ENCODE measurements at places on chromosomes 1 and 21.

DNA sequence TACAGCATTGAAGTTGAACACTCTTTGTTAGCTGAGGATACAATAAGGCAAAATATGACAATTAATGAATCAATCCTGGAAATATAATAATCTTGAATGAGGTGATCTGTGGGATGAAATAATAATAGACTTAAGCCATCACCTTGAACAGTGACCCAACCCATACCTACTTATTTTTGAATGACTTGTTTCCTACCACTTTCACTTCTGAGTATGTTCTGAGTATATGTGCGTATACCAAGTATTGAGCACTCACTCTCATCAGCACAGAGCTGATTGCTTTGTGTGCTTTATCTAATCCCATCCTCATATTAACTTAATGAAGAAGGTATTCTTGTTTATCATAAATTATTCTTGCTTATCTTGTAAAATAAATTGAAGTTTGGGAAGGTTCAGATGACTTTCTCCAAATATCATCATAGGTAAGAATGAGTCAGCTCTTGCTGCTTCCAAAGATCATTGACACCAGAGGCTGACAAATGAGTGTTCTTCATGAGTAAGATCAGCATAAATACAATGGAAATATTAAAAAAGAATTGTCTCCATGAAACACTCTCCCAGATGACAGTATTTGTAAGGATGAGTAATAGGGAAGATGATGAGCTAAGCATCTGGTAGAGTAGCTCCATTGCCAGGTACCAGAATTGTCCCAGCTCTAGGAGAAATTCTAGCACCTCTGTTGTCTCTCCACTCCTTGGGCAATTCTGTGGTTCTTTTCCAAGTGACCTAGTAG, 198.1 kb upstream of the KIAA0040 start:
- no peak for DNase-seq

- no peak for DNase-seq
These were observed 49.0 kb downstream of the KCNN3 start for GRCh38 chr1:154821083-154821482.

GRCh38 chr1:158095737-158096335, 84.9 kb upstream of the CD1D start:
- DNase-seq, result peak; percentile 15

GRCh38 chr1:64975127-64975526, 8.8 kb upstream of the JAK1 start:
- DNase-seq, result no peak

GRCh38 chr1:2372551-2373490, 18.5 kb downstream of the MORN1 start:
- DNase-seq, result no peak

DNA sequence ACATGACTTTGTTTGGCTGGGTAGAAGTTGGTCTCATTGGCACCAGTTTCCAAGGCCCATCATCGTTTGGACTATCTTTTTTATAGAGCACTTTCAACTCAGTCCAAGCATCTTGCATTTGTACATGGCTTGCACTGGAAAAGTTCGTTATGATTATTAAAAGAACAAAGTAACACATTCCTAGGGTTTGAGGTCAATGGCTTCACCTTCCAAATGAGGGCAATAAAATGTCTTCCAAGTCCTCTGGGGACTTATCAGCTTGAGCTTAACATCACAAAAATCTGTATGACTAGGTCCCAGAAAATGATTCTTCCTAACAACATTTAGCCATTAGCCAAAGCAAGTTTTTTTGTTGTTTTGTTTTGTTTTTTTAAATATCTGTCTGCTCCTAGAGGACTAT, 610.8 kb downstream of the LMO4 start:
- DNase-seq, result no peak

DNA sequence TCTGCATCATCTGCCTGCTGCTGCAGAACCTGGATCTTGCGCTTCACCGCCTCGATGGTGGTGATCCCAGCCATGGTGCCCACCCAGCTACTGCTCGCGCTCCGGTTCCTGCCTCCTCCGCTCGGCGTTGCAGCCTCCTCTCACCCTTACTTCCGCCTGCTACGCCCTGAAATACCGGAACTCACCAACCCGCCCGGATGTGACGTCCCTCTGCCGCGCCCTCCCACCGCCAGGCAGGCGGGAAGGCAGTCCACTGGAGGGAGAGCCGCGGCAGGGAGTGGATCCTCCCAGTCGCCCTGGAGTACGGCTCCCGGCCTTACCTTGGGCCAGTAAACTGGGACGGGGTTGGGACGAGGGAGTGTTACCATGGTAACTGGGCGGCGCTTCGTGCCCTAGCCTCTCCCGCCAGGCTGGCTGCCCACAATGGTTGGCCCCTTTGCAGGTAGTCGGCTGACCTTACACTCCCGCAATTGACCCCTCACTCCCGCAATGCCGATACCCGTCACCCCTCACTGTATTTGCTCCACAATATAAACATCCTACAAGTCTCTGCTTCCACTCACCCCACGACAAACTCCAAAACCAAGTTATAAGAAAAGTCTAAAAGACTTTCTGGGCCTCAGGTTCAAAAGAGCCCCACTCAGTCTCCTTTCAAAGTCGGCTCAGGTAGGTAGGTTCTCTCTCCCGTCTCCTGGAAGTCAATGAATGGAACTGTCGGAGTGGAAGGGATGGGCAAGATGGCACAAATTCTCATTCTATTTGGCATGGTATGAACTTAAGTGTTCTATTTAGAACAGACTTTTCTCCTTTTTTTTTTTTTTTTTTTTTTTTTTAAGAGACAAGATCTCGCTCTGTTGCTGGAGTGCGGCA, 8.6 kb downstream of the TPM3 start:
- peak; percentile 94 for DNase-seq

DNA sequence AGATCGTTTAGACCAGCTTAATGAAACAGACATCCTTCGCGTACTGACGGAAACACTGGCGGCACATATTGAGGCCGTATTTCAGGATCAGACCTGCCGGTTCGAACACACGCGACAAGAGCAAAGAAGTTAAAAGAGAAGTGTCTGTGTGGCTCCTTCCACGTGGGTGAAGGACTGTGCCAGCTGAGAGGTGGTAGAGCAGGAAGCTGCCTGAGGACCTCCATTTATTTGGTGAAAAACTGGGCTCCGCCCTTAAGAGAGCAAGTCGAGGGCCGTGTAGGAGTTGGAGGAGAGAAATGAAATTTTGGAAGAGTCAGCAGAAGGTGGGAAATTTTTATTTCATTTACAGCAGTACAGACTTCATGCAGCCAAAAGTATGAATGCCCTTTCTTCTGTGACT, 38.8 kb upstream of the ADORA3 start:
- DNase-seq, result no peak

DNA sequence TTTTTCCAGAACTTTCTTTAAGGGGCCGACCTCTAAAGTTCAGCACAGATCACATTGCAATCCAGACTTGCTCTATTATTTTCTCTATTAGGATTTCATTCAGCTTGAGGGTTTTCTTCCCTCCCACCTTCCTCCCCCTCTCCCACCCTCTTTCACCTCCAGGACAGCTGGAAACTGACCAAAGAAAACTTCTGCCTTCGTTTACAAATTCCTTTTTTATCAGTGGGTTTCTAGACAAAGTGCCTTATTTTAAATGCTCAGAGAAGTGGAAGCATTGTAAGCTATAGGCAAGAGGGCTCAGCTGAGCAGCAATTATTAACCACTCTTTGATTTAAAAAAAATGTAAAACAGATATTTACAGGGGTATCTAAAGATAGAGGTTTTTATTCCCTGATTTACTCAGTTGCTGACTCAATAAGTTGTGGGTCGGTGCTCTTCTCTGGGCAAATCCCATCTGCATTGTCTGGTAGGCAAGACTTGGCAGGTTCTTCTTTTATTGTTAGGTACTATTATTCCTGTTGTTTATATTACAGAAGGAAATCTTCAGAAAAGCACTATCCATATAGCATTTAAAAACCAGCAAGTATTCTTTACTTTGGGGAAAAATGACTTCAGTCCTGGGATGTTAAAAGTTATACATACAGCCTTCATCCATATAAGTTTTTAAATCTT, 277.0 kb upstream of the C1orf105 start:
- DNase-seq, result no peak

- DNase-seq, result no peak
These were observed 155.4 kb upstream of the KCND3 start for GRCh38 chr1:112144733-112145426.

DNA sequence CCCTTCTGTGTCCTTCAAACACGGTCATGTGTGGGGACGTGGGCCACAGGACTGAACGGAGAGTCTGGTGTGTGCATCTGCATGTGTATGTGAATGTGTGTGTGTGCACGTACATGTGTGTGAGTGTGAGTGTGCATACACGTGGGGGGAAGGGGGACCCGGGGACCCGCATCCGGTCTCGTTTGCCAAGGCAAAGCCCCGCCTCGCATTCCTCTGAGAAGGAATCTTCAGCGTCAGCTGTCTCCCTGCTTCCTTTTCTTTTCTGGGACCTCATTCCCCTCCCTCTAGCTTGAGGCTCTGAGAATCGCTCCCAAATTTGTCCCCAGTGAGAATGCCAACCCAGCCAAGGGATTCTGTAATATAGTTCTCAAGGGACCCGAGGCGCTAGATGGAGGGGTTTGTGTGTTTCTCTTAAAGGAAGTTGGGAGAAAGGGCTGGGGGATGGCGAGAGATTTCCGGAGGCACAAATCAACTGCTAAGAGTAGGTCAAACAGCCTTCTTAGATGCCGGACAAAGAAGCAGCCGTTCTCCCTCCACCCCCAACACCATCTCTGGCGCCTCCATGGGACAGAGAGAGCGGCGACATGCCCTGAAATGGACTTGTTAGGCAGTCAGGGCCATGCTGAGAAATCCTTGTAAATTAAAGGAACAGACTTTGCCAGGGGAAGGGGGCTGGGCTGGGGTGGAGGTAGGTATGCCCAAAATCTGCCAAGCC, 6.6 kb downstream of the IFFO2 start:
- DNase-seq, result no peak

GRCh38 chr1:41752514-41753170, 166.1 kb downstream of the HIVEP3 start:
- DNase-seq, result no peak

- DNase-seq, result no peak
These were observed 350.8 kb downstream of the PTPRU start for GRCh38 chr1:29586991-29587745.

DNA sequence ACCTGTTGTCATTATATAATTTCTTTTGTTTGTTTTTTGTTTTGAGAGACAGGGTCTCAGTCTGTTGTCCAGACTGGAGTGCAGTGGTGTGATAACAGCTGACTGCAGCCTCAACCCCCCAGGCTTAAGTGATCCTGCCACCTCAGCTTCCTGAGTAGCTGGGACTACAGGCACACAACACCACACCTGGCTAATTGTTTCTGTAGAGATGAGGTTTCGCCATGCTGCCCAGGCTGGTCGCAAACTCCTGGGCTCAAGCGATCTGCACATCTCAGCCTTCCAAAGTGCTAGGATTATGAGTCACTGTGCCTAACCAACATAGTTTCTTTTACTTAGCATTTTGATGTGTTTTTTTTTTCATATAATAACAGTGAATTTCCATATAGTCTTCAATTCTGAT, 50.4 kb upstream of the FCRL4 start:
- DNase-seq, result no peak

DNA sequence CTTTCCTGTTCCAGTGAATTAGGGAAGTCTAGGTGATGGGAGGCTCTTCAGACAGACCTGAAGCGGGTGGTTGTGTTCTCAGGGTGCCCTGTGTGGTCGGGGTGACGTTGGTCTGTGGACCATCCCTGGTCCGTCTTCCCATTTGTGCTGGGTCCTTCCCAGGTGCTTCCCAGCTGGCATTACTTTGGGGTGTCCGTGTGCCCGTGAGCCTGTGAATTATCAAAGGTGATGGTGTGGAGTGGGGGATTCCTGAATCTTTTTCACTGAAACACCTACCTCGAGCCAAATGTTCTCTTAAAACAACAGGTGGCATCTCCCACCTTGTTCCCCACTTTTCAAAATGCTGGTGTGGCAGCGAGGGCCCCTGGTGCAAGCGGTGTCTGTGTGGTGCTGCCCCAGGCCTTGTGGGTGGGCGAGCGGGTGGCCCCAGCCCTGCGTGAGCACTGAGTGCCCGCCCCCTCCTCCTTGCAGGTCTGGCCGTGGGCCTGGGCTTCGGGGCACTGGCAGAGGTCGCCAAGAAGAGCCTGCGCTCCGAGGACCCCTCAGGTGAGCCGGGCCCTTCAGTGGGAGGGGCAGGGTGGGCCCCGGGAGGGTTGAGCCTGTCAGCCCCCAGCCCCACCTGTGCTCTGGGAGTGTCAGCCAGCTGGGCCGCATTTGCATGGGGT, 37.0 kb downstream of the COQ8A start:
- DNase-seq, result no peak

GRCh38 chr1:94094469-94095111, 26.4 kb downstream of the ABCA4 start:
- no peak for DNase-seq

DNA sequence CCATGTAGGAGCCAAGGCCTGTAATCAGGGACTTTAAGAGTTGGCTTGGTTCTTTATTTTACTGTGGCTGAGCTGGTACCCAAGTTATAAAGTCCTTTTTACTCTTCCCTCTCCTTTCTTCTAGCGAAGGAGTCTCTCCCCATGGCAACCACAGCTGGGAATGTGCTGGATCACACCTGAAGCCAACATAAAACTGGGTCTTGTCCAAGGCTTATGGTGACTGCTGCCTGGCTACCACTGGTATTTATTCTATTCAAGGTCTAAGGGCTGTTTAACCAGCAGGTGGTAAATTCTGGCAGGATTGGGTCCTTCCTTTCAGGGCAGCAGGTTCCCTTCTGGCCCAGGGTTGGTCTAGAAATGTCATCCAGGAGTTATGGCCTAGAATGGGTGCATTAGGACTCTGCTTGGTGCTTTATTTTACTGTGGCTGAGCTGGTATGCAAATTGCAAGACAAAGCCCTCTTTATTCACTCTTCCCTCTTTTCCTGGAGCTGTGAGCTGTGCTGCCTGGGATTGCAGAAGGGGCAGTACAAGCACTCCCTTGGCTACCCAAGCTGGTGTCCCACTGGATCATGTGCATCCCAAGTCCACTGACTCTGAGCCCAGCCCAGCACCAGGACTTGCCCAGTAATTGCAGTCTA, 26.6 kb downstream of the SLC22A15 start:
- DNase-seq, result no peak

DNA sequence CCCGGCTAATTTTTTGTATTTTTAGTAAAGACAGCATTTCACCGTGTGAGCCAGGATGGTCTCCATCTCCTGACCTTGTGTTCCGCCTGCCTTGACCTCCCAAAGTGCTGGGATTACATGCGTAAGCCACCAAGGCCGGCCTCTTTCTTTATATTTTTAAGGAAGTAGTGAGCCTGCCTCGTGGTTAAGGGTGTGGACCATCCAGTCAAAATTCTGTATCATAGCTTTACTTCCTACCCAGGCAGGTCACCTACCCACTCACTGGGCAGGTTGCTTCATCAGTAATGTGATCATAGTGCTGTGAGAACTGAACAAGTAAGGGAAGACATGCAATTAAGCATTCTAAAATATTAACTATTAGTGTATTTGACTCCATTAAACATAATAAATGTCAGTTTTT, 8.1 kb upstream of the ACOT7 start:
- no peak for DNase-seq

GRCh38 chr1:16242556-16243214, 5.7 kb upstream of the CPLANE2 start:
- DNase-seq, result no peak

DNA sequence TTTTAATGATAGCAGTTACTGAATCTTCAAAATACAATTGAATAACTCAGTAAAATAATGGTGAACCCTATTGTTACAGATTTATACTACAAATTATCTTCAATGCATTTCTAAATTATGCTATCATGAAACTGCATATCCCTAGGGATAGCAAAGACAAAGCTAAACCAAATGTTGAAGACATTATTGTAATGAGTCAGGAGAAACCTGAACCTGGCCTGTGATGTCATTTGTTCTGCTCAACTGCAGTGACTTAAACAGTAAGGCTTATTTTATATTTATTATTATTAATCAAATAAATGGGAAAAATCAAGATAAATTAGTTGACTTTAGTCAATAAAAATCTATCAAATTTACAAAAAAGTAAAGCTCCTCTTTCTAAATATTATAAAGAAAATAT, 100.3 kb downstream of the UCHL5 start:
- no peak for DNase-seq
